NCI-H460 (cell line): ENCODE measurements at places on chromosomes 1 and 21.

- DNase-seq, result no peak
These were observed 41.6 kb upstream of the RGS4 start for GRCh38 chr1:163027610-163028009.

- no peak for DNase-seq
These were observed 17.6 kb downstream of the SHISA4 start for GRCh38 chr1:201906336-201906735.

DNA sequence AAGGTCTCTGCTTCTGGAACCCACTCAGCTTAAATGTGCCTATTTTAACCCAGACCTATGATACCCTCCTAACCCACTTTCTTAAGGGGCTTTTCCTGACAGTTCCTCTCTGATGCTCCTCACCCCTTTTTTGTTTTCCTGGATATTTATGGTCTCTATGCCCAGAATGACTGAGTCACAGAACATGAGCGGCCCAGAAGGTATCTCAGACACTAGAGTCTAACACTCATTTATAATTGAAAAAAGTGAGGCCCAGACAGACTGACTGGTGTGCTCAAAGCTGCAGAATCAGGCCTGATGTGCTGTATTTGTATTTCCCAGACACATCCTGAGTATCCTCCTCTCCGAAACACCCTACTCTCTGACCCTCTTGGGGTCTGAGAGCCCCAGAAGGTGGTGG is 44.0 kb downstream of the LRRC71 start:
- no peak for DNase-seq

- no peak for DNase-seq
These were observed 1.5 kb downstream of the QSOX1 start for GRCh38 chr1:180156201-180156600.

- DNase-seq, result no peak
These were observed 17.3 kb downstream of the CSF1 start for GRCh38 chr1:109927911-109928321.

DNA sequence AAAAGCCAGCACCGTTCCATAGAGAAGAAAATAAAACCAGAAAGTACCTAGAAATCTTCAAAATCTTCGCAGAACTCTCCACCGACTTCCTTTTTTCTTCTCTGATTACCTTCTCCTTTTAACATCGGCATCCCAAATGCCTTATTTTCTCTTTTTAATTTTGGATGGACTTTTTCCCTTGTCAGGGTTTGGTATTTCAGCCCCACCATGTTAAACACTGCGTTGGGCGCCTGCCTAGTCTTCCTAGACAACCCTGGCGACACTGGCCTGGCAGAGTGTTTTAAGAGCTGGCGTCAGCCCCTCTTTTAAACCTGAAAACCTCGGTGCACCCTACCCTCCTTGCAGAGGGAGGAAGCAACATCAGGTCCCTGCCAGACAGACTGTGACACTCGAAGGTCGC is 66.0 kb upstream of the EFHD2 start:
- DNase-seq, result no peak

- no peak for DNase-seq
These were observed 37.5 kb downstream of the DPH5 start for GRCh38 chr1:100988121-100988520.

GRCh38 chr1:112026016-112026415 is 36.5 kb upstream of the KCND3 start:
- no peak for DNase-seq

- no peak for DNase-seq
These were observed 110.8 kb downstream of the WDR4 start for GRCh38 chr21:42768324-42769121.

DNA sequence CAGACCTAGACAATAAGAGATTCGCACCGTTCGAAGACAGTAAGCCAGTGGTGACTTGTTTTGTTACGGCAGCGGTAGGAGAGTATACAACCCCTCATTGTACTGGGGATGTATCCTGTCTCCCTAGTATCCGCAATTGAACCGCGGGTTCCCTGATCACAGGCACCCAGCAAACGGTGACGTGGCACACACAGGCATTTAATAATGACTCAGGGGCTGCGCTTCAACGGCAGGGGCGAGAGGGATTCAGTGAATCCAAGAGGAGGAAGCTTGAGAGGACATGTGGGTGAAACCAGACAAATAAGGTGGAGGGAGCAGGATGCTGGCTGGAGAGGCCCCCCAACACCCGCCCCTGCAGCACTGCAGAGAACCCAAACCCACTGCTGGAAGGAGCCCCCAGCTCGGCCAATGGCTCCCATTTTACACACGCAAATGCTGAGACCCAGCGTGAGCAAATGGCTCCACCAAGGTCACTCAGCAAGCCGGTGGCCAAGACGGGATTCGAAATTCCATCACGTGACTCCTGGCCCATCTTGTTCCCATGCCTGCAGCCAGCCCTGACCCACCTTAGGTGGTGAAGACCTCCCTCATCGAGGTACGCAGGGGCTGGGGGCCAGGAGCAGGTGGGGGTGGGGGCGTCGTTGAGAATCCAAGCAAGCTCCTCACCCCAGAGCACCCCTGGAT is 149.9 kb downstream of the SYF2 start:
- no peak for DNase-seq

- DNase-seq, result no peak
These were observed 67.9 kb upstream of the CNN3 start for GRCh38 chr1:94994805-94995204.

DNA sequence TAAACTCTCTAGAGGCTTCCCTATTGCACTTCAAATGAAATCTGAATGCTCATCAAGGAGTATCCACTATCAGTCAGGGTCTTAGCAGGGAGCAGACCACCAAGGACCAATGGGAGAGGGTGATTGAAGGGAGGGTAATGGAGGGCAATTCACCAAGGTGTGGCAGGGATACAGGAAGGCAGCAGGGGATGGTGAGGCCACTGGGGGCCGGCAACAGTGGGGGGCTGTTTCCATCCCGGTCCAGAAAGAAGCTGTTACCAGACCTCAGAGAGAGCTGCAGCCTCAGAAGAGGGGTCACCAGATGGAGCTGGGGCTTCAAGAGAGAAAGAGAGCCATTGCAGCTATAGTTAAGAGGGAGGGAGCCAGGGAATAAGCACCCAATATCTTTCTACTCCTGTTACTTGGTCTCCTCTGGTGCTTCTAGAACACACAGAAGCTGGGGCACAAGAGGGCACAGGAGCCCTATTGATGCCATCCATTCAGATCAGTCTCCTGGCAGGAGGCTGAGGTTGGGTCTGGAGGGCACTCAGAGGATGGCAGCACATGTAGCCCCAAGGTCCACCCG is 417.6 kb downstream of the PTPRU start:
- DNase-seq, result no peak

DNA sequence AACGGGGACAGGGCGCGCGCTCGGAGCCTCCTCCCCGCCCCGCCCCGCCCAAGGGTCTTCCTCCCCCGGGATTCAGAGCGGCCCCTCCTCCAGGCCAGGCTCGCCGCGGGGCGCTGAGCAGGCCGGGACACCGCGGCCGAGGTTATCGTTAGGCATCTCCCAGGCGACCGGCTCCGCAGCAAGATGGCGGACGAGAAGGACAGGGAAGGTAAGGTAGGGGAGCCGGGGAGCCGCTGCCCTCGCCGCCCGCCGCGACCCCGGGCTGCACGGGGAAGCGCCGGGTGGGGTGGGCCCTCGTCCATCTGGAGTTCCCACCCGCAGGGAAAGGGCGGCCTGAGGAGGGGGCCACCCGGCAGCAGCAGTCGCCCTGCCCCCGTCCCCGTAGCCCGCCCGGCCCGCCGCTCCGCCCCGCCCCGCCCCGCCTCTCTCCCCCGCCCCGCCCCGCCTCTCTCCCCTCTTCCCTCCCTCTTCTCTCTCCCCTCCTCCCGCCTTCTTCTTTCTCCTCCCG is 105.9 kb upstream of the HNRNPU start:
- peak; percentile 78 for DNase-seq

DNA sequence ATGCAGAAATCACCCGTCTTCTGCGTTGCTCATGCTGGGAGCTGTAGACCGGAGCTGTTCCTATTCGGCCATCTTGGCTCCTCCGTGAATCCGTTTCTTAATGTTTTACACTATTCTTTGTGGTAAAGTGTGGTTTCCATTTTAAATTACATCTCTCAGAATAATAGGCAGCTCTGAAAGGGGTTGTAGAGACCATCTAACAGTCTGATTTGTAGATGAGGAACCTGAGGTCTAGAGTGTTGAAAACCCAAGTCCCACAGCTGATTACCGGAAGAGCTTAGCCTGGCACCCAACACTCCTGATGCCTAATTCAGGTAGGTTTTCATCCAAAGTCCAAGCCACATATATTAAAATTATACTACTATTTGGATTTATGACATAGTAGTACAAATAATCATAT is 144.0 kb downstream of the LEPR start:
- DNase-seq, result no peak

- no peak for DNase-seq
These were observed 37.7 kb upstream of the PADI1 start for GRCh38 chr1:17167041-17167785.

GRCh38 chr1:165253818-165254254 is 102.7 kb downstream of the LMX1A start:
- DNase-seq, result no peak

- no peak for DNase-seq
These were observed 218.5 kb downstream of the NFIA start for GRCh38 chr1:61300899-61301298.

DNA sequence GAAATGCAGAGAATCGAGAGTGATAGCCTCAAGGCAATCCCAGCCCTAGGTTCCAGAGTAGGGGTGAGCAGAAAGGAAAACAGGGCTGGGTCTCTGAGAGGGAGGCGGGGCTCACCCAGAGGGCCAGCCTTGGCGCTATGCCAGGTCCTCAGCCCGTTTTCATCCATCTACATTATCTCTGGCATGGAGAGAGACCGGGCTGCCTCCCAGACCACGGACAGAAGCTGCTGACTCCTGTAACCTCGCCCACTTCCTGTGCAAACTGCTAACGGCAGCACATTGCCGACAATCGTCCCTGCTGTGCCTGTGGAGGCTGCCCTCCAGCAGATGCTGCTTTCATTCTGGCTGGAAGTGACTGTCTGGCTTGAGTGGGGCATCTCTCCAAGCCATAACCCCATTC is 569.1 kb downstream of the NPHP4 start:
- no peak for DNase-seq

GRCh38 chr1:240107058-240107684 is 15.5 kb downstream of the FMN2 start:
- no peak for DNase-seq

- DNase-seq, result no peak
These were observed 63.3 kb upstream of the ATP2B4 start for GRCh38 chr1:203563291-203563690.

GRCh38 chr1:205239078-205239477 is 11.3 kb downstream of the TMCC2 start:
- no peak for DNase-seq

DNA sequence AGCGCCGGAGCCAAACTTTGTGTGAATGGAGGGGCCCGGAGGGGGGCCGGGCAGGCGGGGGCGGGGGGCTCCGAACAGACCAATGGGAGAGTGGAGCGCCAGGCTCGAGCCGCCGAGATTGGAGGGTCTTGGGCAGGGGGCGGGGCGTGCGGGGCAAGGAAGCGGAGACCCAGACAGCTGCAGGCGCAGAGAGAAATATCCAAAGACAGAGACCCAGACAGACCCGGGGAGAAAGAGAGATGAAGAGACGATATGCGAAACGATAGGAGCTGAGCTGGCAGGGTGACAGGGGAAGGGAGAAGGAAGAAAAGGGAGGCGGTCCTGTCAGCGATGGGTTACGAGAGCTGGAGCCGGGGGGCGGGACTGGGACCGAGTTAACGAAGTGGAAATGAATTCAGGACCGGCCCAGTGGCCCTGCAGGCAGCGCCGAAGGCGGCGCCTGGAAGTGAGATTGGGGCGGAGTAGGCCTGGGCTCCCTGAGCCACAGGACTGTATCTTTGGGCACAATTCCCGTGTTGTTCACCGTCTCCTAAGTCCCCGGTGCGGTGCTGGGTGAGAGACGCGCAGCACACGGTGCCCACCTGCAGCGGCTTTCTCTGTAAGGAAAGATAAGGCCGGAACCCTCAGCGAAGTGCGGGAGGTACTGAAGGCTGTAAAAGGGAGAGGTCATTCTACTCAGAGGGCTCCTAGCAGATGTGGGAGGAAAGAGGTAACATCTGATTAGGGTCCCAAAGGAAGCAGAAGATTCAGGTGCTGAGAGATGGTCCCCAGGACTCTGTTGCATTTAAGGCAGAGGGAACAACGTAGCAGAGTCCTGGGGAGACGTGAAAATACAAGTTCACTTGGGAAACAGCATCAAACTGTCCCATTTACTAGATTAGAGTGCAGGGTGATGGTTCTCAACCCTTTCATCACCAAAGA is 543 bp upstream of the KCNJ10 start:
- DNase-seq, result peak; percentile 15

GRCh38 chr1:173050865-173051264 is at the start of gene TNFSF18:
TNFSF18 (minus strand) TSS chr1:173050941; CDS start chr1:173050896, 45 bp downstream.
- DNase-seq, result peak; percentile 55

- DNase-seq, result no peak
These were observed 979 bp downstream of the PIGM start for GRCh38 chr1:160030657-160031364.

DNA sequence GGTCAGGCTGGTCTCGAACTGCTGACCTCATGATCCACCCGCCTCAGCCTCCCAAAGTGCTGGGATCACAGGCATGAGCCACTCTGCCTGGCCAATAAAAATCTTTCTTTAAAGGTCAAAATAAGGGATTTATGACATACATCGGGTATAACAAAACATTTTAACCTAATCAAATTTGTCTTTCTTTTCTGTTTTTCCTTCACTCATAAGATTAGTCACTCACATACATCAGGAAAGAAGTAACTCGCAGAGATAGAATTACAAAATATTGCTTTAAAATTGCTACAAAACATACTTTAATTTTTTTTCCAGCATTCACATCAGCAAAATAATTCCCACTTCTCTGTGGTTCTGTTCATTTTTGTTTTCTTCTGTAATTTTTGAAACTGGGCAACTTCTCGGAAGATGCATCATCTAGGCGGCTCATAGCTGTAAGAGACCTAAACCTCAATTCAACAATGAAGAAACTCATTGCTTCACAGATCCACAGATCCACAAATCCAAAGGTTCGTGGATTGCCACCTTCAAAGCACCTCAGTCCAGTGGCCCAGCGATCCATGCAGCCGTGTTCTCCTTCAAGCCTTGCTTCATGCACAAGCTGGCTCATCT is 39.7 kb downstream of the NEK2 start:
- no peak for DNase-seq

- DNase-seq, result no peak
These were observed 151.3 kb upstream of the PTGFR start for GRCh38 chr1:78339490-78339889.

GRCh38 chr1:152392909-152393308 is 21.2 kb downstream of the CRNN start:
- DNase-seq, result no peak

- DNase-seq, result no peak
These were observed 26.2 kb downstream of the RSBN1 start for GRCh38 chr1:113786069-113786468.

DNA sequence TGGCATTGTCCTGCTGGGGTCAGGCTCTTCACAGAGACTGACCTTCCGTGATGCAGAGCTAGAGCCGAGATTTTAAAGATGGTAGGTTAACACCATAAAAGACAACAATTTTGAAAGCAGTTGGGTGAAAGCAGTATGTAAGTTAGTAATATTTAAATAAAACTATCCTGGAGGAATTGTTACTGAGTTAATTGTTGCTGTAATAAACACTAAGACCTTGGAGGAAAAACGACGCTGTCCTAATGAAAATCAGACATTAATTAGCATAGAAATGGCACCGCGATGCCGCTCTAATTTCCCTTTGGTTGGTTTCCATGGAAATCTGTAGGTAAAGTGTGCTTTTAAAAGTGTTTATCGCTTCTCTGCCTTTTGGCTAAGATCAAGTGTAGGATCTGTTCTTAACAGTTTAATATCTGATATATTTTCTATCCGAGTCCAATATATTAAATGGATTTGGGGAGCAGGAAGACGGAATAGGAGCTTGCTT is 745 bp upstream of the ANP32E start:
- no peak for DNase-seq

GRCh38 chr1:200081969-200082245 is 54.4 kb downstream of the NR5A2 start:
- no peak for DNase-seq
